Substantia nigra (tissue), 51 donors: ENCODE measurements at places on chromosomes 1 and 21.

DNA sequence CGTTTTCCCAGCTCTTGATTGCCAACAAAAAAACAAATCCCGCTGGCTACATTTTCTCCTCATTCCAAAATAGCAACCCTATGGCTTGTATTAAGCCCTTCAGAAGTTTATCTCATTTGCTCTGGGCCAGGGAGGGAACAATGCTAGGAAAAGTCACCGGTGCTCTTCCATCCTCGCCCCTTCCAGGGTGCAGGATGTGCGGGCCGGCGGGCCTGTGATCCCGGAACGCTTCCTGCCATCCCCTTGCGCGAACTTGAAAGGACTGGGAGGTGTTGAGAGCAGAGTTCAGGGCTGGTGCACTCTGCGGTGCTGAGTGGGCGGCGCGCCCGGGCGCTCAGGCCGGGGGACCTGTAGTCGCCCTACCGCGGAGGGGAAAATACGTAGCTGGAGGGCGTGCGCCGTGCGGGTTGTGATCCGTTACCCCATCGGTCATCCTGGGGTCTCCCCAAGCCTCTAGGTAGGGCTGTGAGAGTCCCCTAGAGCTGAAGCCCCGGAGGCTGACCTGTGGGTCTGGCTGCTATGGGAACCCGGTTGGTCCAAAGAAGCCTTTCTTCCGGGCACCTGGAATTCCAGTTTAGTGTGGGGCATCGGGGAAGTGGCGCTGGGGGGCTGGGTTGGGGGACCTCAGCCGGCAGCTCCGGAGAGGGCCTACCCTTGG lies 13.1 kb downstream of the NR5A2 start:
- no peak for DNase-seq

- no peak for DNase-seq
These were observed 42.6 kb downstream of the ADCY10 start for GRCh38 chr1:167871331-167871730.

GRCh38 chr1:200372885-200373181 lies 37.0 kb downstream of the ZNF281 start:
- DNase-seq: no peak

GRCh38 chr1:45863218-45863617 lies 59.8 kb downstream of the MAST2 start:
- DNase-seq: no peak

- DNase-seq: no peak
These were observed 5.1 kb upstream of the DCAF8 start for GRCh38 chr1:160267284-160267991.

GRCh38 chr1:239868058-239868832 lies 223.4 kb upstream of the FMN2 start:
- no peak for DNase-seq

GRCh38 chr21:28704746-28705145 lies 287.9 kb downstream of the LTN1 start:
- no peak for DNase-seq

DNA sequence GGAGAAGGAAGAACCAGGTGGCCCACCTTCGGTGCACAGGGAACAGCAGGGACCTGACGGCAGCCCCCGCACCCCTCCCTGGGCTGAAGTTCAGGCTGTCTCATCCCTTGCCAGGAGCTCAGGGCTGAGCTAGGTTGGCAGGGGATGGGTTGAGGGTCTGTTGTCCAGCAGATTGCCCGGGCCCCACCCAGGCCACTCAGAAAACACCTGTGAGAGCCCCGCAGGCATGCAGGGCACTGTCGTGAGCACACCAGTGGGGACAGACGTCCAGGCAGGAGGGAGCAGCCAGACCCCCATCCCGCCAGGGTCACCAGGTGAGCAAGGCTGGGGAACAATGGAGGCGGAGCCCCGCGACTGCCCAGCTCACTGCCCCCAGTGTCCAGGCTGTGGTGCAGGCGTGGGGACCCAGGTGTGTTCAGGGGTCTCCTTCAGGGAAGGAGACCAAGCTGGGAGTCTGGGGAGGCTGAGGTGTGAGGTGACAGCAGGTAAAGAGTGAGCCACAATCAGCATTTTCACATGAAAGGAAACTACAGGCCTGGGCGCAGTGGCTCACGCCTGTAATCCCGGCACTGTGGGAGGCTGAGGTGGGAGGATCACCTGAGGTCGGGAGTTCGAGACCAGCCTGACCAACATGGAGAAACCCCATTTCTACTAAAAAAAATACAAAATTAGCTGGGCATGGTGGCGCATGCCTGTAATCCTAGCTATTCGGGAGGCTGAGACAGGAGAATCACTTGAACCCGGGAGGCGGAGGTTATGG lies 9.4 kb upstream of the SAMD11 start:
- DNase-seq: no peak

GRCh38 chr1:34851431-34852105 lies 8.0 kb downstream of the SMIM12 start:
- DNase-seq: no peak

GRCh38 chr1:209267968-209268367 lies 315.5 kb upstream of the CAMK1G start:
- no peak for DNase-seq

GRCh38 chr1:218377143-218377660 lies 32.1 kb downstream of the TGFB2 start:
- no peak for DNase-seq

DNA sequence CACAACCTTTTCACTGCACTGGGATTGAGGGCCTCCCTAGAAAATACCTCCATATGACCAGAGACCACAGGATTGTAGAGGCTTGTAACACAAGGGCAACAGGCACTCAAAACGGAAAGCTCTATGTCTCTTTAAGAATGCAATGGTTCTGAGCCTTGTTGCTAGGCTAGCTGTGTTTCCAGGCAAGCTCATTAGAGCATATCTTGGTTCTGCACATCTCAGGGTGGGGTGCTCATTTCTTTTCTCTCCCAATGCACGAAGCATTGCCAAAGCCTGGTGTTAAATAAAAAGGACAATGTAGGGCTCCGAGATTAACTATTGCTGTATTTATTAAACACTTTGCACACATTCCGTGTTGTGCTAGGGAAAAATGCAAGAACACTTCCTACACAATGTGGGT lies 315.9 kb downstream of the PRDM2 start:
- DNase-seq: no peak

- no peak for DNase-seq
These were observed 28.1 kb upstream of the ACBD6 start for GRCh38 chr1:180530501-180530900.

DNA sequence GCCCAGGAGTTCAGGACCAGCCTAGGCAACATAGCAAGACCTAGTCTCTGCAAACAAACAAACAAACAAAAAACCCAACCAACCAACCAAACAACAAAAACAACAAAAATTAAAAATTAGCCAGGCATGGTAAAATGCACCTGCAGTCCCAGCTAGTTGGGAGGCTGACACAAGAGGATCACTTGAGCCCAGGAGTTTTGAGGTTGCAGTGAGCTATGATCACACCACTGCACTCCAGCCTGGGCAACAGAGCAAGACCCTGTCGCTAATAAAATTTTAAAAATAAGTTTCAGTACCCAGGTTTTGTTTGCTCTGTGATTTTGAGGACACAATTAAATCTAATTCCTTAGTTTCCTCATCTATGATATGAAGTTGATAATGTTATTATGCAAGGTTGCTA lies 201.3 kb downstream of the SLC45A1 start:
- no peak for DNase-seq

GRCh38 chr1:63255153-63255552 lies 67.2 kb upstream of the FOXD3 start:
- DNase-seq: no peak

GRCh38 chr1:185487936-185488335 lies 170.9 kb upstream of the IVNS1ABP start:
- DNase-seq: no peak

GRCh38 chr21:35294231-35294898 lies 245.3 kb upstream of the RUNX1 start:
- DNase-seq: no peak

DNA sequence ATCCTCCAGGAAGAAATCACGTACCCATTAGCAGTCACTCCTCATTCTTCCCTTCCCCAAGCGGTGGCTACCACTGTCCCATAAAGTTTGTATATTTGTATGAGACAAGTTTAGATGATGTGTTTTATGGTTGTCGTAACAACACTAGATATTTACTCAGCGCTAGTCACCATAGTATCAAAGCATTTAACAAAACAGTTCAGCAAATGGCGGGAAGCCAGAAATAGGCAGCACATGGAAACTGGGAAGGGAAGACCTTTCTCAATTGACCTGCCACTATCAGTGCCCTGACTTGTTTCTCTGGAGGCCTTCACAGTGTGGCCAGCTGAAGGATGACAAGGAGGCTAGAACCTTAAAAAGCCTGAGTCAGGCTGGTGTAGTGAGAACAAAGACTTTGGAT lies 31.1 kb downstream of the CNST start:
- no peak for DNase-seq

- DNase-seq: no peak
These were observed 262.8 kb downstream of the LMO4 start for GRCh38 chr1:87591492-87591891.

DNA sequence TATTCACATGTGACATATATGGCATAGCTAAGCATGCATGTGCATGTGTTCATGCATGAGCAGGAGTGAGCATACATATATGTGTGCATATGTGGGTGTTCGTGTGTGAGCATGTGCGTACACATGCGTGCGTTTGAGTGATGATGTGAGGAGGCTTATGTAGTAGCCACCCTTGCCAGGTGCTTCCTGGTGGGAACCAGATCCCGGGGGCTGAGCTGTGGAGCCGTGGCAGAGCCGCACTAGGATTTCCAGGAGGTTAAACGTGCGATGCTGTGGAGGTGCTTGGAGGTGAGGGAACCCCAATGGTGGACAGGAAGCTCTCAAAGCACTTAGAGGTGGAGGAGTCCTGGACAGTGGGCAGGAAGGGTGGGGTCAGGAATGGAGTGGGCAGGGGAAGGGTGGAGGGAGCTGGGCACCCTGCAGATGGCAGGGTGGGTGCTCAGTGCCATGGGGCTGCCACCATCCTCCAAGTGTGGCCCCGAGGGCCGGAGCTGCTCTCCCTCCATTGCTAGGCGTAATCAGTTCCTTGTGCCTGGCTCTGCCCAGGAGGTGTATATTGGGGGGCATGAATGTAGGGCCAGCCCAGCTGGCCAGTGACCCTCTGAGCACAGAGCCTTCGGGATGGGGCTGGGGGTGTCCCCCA lies 48.5 kb downstream of the COL18A1 start:
- DNase-seq: no peak

- no peak for DNase-seq
These were observed 26.8 kb downstream of the ALDH9A1 start for GRCh38 chr1:165671526-165671925.

- DNase-seq: no peak
These were observed 29.6 kb upstream of the KAZN start for GRCh38 chr1:14568716-14569355.

DNA sequence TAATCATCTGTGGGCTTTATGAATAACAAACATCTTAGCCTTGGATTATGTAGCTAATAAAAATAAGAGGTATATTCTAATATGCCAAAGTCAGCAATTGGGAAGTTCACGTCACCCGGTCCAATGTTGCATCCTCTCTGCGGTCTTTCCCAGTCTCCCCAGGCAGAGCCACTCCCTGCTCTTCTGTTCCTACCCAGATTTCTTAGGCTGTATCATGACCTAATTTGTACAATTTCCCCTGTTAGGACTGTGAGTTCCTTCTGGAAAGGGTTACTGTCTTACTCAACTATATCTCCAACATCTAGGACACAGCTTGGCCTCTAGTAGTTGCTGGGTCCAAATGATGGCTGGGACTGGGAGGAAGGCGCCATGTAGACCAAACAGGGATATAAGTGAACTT lies 29.8 kb upstream of the C1orf198 start:
- no peak for DNase-seq

DNA sequence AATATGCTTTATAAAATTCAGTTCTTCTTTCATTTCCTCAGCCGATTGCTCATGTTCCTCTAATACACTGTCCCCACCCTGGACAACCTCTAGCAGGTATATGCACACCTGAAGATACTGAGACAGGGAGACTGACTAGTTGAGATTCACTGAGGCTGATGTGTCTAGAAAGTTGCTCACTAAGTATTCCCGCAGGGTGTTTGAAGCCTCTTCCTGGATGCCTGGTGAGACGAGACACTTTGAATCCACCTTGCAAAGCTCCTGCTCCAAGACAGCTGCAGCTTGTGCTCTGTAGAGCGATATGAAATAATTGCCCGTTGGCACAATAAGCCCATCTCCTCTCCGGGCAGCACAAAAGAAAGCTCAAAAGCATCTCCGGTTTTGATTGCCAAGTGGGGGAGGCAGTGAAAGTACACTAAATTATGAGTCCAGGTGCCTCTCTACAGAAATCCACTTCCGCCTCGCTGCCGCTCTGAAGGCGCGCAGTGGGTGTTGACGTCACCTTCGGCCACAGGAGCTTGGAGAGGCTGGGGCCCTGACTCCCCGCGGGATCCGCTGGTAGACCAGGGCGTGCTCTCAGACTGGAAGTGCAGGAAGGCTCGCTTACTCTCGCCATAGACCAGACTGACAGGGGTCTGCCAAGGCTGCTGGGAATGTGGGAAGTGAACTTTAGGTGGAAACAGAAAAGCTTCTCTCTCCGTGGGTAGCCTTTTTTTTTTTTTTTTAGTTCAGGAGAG lies 46.3 kb downstream of the GPA33 start:
- DNase-seq: no peak

DNA sequence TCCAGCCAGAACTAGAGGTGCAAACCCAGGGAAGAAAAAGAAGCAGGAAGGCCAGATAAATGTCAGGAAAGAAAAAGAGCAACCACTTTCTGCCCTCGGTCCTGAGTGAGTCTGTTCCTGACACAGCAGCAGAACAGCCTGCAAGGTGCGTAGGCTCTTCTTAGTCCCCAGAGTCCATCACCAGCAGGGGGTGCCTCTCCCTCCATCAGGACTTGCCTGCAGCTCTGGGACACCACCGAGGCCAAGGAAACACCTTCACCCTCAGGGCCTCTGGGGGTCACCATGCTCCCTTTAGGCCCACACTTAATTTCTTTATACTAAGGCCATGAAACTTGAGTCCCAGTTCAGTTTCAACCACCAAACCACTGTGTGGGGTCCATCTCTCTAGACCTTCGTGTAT lies 43.7 kb upstream of the NFASC start:
- DNase-seq: no peak

DNA sequence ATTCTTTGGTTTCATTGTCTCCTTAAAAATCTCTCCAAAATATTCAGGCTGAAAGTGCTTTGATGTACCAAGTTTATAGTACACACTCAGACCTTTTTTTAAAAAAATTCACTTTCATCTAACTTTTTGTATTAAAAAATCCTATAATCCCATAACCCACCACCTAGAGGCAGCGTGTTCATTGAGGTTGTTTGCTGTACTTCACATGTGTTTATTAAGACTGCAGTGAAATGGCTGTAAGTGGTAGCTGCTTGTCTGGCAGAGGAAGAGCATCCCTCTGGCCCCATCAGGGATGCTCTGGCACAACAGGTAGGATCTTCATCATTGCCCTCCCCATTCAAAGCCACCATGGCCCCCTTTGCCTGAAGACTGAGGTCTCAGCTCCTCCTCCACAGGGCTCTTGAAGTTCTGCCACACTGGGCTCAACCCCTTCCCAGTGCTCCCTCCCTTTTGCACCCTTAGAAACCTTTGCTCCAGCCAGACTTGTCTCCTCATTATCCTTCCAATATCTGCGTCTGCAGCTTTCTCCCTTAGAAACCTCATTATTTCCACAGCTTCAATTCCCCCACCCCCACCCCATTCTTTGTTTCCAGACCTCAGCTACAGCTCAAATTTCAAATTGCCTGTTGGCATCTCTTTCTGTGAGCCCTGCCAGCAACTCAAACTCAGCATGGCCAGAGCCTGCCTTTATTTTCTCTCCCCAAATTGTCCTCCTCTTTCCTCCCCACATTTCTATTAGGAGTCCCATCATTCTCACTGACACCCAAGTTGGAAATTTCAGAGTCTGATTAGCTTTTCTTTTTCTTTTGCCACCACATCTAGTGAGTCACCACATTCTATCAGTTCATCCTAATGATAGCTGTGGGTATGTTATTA lies 369.6 kb upstream of the USP24 start:
- no peak for DNase-seq

GRCh38 chr1:152981146-152981871 lies 2.6 kb upstream of the SPRR1A start:
- DNase-seq: no peak
